ENCODE measurements at places on chromosomes 7 and 10.

DNA sequence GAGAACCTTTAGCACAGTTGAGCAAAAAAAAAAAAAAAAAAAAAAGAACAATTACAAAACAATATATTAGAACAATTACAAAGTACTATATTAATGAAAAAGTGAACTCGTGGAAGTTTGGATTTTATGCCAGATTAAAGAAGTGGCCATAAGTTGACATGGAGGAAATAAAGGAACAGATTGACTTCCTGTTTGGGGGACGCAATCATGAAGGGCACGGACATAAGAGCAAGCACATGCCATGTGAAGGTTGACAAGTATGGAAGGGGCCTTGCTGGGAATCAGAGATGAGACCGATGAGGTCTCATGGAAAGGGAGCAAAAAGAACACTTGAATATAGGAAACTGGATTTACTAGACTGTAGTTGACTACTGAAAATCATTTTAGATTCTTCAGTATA is 61.7 kb downstream of the ICA1 start:
- no peak for DNase-seq

GRCh38 chr10:130497056-130498010 is 361.1 kb downstream of the GLRX3 start:
- no peak for DNase-seq

DNA sequence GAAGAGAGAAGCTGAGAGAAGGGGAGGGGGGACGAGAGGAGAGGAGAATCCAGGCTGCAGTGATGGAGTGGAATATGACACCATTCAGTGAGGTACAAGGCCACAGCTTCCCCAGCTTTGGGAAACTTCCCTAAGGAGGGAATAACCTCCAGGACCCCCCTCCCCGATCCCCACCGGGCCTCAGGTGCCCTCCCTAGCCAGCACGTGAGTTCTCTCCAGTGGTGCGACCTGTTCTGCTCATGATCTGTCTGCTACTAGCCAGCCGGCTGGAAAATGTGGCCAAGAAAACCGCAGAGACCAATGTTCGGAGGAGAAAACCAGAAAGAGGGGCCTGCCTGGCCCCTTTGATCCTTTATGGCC is 39.9 kb upstream of the AGK start:
- DNase-seq, result no peak

DNA sequence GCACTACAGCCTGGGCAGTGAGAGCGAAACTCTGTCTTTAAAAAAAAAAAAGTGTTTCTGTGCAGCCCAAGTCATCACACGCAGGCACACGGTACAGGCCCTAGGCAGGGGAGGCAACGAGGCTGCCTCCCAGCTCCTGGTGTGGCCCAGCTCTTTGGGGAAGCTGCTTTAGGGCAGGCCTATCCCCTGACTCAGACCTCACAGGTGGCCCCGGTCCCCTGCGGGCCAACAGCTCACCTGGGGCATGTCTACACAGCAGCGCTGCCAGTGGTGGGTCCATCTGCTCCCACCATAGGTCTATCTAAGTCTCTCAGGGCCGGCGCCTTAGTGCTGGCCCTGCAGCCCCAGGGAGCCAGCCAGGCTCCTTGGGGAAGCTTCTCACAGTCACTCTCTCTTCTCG is 31.4 kb downstream of the ZAN start:
- no peak for DNase-seq

DNA sequence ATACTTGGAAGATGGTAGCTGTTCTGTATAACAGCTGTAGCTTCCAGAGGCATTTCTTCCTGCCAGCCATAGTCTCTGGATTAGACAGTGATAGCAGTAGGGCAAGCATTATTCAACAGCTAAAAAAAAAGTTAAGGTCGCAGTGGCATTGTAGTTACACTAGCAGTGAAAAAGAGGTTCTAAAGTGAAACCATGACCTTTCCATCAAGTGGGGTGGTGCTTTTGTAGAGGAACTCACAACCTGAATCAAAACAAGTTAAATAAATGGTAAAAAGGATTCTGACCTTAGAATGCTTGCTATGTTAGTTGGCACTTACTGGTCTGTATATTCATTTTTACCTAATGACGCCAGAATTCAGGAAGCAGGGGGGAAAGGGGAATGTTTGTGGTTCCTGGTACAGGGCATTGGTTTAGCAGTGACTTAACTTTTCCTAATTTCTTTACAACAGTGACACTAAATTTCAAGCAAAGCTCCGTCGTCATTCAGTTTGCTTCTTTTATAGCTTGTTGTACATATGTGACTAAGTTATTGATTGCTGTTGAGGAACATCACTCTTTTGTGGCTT is 55.0 kb downstream of the GBF1 start:
- no peak for DNase-seq

- DNase-seq, result no peak
Observed at GRCh38 chr7:131950758-131951157, 394.3 kb upstream of the PODXL start.

- no peak for DNase-seq
Observed at GRCh38 chr7:55494951-55495350, 77.4 kb downstream of the VOPP1 start.

GRCh38 chr7:35508623-35509400 is 186.1 kb downstream of the HERPUD2 start:
- no peak for DNase-seq

- no peak for DNase-seq
Observed at GRCh38 chr10:98664329-98665042, 217.8 kb upstream of the HPS1 start.

DNA sequence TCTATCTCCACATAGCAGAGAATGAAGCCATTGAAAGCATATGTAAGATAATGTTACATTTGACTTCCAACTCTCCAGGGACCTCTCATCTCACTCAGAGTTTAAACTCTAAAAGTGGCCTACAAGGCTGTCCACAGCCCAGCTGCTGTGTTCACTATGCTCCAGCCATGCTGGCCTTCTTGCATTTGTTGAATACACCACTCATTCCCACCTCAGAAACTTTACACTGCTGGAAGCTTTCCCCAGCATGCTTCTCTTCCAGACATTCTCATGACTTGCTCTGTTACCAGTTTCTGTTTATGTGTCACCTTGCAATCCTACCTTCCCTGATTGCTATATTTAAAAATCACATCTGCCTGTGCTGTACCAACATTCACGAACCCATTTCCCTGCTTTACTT is 167.2 kb downstream of the WNT2 start:
- DNase-seq, result no peak

DNA sequence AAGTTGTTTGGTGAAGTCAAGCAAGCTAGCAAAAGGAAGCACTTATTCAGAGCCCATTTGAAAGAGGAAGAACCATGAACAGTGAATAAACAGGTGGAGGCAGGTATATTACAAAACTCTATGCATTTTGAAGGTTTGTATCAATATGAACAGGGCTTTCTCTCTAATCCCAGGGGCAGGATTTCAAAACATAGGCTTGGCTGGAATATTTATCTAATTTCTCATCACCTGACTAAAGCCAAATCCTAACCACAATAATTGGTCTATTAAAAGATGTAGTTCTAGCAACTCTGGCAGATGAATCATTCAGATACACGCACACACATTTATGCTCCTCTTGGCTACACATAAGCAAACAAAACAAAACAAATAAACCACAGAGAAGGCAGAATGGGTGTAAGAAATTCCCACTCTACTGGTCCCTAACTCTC is 554.4 kb downstream of the INHBA start:
- DNase-seq, result no peak

DNA sequence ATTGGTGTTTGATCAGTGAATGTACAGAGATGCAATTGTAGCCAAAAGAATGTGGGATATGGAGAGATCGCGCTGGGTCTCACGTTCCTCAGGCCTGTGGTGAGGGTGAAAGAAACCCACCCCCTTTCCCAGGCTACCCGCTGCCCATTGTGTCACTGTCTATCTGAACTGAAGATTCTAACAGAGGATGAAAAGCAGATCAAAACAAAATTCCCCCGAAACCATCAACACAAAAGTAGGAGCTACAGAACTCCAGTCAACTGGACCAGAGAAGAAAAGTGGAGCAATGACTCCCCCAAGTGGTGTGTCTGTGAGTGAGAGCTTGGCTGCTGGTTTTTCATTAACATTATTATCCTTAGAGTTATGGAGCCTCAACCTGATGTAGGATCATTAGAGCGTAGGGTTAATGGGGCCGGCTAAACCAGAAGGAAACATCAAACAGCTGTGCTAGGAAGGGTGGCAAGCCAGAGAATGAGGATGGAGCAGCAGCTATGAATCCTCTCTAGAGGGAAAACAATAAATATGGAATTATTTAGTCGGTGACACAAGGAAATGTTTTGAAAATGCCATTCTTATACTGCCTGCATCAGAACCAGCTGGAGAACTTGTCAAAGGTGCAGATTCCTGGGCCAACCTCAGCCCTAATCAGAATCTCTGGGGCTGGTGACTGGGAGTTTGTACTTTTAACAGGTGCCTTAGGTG is 38.3 kb downstream of the AKR1B1 start:
- no peak for DNase-seq

DNA sequence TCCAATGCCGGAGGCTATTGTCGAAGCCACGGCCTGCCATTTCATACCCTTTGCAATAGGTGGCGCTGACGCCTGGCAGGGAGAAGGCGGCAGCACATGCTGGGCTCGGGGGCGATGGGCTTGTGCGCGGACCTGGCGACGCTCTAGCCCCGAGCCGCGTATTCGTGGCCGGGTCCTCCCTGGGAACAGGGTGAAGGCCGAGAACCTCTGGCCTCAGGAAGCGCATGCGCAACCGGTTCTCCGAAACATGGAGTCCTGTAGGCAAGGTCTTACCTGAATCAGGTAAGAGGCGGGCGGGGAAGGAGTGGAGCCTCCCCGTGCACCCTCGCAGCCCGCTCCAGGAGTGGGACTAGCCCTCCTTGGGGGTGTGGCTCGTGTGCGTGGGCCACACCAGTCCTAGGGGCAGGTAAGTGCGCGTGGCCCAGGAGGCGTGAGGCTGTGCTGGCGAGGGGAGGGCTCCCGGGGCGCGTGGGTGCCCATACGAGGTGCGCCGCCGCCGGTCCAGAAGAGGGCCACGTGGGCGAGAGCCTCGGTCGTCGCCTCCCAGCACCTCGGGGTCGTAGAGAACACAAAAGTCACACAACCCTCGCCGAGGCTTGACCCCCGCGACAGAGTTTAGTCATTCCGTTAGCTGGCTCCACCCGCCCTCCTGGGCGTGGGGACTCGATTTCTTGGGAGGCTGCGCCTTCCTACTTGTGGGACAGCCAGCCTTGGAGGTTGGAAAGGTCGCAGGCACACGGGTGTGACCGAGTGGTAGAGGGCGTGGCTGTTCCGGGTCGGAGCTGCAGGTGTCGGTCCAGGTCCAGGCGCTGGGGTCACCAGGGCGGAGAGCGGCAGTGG is 5.6 kb upstream of the MEST start:
- DNase-seq, result no peak

DNA sequence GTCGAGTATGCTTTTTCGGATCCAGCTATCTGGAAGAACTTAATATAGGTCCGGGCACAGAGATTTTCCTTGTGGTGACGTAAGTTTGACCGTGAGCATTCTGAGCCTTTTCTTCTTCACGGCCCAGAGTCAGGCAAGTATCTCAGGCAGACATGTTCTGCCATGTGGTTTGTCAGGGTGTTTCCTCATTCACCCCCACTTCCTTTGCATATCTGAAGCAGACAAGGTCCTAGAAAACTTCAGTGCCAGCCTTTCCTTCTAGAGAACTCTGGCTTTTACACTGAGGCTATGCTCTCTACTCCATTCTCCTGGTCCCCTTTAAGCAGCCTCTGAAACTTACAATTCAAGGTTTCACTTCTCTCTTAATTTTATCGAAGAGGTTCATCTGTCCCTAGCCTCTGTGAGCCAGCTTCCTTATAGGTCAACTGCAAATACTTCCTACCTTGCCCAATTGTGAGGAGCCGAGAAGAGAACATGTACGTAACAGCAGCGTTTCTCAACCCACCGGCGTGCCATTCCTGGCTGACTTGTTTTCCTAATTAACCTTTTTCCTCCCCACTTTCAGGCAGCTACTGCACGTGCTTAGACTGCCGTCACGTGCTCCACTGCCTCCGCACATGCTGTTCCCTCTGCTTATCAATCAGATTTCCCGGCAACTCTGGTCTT is 47.3 kb downstream of the CDCA7L start:
- no peak for DNase-seq

GRCh38 chr10:52077814-52078213 is 236.3 kb upstream of the DKK1 start:
- no peak for DNase-seq

Data from activated T-helper 1 cell treated with anti-CD3 and anti-CD28 coated beads, Interleukin-2, amount 50 U/mL, for 16 hours (primary cell).